Renal cortical epithelial cell (primary cell): ENCODE measurements at places on chromosomes 7 and 10.

DNA sequence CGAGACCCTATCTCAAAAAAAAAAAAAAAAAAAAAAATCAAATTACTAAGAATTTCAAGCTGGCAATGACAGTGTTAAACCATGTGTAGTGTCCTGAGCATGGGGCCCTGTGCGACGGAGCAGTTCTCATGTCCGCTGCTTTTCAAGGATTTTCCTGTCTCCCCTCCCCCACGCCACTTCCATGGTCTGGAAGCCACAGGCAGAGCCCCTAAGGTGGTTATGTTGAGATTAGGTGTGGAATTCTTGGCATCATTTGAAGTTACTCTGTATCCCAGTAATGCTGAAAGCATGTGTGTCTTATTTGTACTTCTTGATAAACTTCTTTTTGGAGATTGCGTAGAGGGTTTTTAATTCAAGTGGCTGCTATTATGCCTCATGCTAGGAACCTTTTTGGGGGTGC lies 65.2 kb downstream of the PFKFB3 start:
- DNase-seq: no peak

DNA sequence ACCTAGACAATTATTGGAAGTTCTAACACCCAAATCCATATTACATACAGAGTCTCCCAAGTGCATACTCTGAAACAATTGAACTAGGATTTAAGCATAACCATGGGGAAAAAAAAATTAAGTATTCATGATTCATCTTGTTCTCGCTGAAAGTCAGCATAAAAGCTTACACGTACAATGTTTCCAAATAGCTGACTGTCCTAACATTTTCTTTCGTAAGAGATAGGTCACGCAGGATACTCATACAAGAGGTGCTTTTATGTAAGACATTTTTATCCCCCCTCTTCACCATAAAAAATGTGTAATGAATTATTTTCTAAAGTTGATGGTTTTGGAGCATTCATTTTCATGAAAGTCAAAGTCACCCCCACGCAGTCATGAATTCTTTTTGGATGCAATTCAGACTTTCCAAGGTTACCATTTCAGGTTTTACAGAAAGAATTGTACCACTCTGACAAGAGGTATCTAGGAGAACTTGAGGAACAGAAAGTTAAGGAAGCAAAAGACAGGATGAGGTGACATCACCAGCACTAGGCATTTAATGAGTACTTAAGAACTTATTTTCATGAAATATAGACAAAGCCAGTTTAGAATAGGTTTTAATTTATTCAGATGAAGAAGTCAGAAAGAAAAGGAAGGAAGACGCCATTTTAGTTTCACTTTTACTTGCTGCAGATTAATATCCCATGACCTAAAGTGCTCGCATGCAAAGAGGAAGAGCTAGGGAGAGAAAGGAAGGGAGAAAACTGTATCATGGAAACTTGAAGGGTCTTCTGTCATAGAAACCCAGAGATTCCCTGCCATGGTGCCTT lies 55.8 kb downstream of the TMEM26 start:
- peak; percentile 58 for DNase-seq

DNA sequence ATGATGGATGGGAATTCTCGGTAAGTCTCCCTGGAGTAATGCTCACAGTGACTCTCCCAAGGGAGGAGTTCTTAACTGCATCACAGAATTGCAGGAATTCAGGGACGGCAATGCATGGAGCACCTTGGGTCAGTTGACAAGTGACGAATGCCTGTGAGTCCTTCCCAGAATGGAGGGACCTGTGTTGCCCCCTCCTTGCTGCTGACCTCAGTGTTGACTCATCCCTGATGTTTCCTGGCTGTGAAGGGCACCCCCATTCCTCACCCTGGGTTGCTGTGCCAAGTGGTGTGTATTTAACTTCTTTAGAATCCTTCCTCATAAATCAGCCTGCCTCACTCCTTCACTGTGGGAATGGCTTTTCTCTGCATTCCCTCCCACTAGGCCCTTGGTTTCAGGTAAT lies 98.9 kb downstream of the LRMDA start:
- peak; percentile 98 for DNase-seq

DNA sequence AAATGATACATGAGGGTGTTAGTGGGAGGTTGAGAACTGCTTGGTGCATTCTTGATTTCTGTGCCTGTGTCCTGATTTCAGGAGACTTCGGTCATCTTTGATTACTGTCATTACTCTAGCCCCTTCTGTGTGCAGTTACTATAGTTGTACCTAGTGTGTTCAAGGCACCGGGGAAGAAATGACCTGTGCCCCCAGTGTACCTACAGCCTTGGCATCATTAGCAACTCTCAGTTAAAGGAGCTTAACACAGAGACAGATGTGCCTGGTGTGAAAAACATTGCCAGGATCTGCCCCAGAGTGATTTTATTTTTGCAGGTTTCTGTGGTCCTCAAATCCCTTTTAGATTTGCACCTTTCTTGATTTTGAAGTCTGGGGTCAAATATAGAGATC lies 62.2 kb downstream of the ARID5B start:
- no peak for DNase-seq

GRCh38 chr10:124394583-124394982 lies 24.1 kb downstream of the OAT start:
- peak; percentile 59 for DNase-seq

- no peak for DNase-seq
Measured at GRCh38 chr10:67110286-67110685, 184.4 kb downstream of the LRRTM3 start.

GRCh38 chr7:114944745-114945625 lies 23.1 kb downstream of the MDFIC start:
- peak; percentile 43 for DNase-seq

GRCh38 chr7:23299770-23300300 lies 696 bp downstream of the MALSU1 start:
- peak; percentile 18 for DNase-seq

DNA sequence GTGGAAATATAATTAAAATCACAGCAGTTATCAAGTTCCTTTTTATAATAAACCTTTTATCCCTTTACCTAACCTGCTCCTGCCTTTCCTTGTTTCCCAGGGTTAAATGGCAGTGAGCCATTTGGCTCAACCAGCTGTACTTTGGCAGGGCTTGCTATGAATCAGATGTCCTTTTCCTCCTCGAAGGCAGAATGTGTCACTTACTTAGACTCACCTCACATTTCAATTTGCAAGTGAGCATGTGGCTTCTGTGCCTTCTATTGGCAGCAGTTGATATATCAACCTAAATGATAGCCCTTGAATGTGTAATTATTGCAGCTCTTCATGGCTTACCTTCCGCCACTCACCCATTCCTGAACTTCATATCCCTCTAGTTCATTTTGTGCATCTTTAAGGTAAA lies 301.7 kb downstream of the CSTF2T start:
- peak; percentile 90 for DNase-seq

DNA sequence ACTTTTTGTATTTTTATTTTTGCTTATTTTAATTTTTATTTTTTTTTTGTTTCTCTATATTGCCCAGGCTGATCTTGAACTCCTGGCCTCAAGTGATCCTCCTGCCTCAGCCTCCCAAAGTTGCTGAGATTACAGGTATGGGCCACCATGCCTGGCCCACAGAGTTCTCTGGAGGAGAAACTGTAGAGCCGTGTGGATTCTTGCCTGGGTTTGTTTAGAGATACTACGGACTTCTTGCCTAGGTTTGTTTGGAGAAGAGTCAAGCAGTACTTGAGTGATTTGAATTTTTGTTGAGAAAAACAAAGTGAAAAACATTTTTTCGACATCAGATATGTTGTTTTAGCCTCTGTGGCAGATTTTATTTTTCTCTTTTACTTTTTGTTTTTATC lies 99.0 kb downstream of the CAMK1D start:
- no peak for DNase-seq

- DNase-seq: peak; percentile 55
Measured at GRCh38 chr10:9243941-9244411, 1189.5 kb downstream of the GATA3 start.

- DNase-seq: no peak
Measured at GRCh38 chr10:7952266-7952665, 102.2 kb upstream of the GATA3 start.

GRCh38 chr10:34475274-34475646 lies 339.8 kb downstream of the PARD3 start:
- DNase-seq: no peak

- no peak for DNase-seq
Measured at GRCh38 chr10:88728107-88728763, 22.2 kb downstream of the LIPK start.

- DNase-seq: no peak
Measured at GRCh38 chr7:418636-419280, 100.9 kb downstream of the PDGFA start.

DNA sequence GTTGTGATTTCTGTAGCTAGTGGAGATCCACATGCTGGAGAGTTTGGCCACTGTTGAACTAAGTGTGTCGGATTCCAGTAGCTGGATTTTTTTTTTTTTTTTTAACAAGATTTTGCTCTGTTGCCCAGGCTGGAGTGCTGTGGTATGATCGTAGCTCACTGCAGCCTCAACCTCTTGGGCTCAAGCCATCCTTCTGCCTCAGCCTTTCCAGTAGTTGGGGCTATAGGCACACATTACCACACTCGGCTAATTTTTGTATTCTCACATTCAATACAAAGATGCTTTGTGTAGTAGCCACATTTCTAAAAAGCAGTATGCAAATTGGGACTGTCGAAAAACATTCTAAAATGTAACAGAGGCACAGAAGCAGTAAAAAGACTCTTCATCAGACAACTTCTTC lies 63.5 kb downstream of the RABGEF1 start:
- no peak for DNase-seq

GRCh38 chr10:34558093-34558583 lies 257.0 kb downstream of the PARD3 start:
- no peak for DNase-seq

DNA sequence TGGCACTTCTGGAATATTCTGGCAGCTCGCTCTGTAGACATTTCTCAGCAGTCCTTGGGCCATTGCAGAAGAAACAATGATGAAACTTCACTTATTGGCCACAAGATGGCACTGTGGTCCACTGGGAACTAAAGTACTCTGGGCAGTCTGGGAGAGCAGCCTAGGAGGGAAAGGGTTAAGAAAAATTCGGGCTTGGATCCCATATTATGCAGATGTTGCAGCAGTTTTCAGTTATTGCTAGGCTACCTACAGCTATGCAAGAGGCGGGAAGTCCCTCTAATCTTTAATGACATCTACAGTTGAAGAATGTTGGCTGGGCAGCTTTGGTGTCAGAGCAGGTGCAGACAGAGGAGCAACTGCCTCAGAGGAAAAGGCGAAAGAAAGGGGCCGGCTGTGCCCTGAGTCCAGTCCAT lies 201.7 kb upstream of the PRSS58 start:
- DNase-seq: peak; percentile 58

DNA sequence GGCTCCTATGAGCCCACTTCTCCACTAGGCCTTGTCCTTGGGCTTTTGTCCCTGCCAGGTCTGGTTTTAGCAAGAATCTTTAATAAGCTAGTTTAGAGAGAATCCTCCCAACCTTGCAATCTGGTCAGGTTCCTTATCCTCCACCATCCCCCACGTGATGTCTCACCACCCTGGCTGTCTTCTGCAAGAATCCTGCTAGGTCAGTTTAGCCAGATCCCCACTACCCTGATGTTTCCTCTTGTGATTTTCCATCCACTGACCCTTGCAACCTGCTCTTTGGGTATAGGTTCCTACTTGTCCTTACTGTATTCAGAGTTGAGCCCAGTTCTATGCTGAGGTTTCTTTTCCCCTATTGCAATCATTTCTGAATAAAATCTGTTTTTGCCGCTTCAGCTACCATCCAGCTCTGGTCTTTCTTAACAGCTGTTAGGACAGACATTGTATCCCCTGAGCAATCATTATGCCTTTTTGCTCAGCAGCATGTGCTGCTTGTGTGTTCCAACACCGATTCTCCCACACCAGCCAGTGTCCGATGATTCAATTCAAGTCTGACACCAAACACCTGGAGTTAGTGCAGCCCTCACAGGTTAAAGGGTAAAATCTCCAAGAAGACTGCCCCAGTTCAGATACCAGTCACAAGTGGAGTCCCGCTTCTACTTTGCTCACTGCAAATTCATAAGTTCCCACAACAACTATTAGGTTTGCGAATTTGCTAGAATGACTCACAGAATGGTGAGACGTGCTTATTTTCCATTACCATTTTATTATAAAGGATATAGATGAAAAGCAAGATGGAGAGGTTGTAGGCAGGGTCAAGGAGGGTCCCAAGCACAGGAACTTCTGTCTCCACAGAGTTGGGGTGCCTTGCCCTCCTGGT lies 62.2 kb upstream of the ADCY1 start:
- no peak for DNase-seq

DNA sequence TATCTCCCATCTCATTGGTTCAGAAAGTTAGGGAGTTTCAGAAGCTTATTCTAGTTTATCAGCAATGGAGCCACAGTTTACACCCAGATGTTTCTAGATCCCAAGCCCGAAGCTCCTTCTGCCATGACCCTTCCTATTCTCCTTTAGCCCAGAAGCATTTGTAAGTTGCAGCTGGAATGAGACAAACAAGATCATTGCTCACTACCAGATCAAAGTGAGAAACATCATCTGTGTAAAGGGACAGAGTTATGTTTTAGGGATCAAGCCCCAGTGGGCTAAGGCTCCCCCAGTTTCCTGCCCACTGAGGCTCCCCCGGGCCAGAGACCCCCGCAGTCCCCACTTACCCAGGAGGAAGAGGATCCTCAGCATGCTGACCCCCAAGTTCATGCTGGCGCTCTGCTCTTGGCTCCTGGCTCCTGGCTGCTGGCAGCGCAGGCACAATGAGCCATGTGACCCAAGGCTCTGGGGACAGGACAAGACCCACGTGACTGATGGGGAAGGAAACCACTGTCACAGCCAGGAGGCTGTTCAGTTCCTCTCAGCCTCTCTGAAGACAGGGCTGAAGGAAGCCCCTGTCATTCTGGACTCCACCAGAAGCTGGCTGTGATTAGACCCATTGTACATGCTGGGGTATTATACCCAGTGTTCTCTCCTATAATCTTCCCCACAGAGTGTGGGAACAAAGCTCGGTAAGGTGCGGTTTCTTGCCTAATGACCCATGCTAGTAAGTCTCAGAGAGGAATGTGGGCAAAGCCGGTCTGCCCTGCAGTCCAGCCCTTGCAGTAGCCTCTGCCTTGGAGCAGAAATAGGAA lies at the start of gene TMEM273:
Gene TMEM273, minus strand, starts transcription at position 442 of the 812 bp plus-strand sequence. Its CDS starts 55 bp downstream, at position 387.
- DNase-seq: peak; percentile 95

GRCh38 chr10:6918305-6918704 lies 338.2 kb upstream of the PRKCQ start:
- no peak for DNase-seq

DNA sequence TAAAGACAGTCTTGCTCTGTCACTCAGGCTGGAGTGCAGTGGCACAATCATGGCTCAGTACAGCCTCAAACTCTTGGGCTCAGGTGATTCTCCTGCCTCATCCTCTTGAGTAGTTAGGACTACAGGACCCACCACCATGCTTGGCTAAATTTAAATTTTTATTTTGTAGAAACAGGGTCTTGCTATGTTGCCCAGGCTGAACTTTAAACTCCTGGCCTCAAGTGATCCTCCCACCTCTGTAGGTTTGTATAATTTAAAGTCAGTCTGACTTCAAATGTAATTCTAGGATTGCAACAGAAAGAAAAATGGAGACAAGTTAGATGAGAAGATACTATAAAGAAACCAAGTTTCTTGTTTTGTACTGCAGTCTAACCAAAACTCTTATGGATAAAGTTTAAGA lies 11.5 kb downstream of the TMEM60 start:
- no peak for DNase-seq

DNA sequence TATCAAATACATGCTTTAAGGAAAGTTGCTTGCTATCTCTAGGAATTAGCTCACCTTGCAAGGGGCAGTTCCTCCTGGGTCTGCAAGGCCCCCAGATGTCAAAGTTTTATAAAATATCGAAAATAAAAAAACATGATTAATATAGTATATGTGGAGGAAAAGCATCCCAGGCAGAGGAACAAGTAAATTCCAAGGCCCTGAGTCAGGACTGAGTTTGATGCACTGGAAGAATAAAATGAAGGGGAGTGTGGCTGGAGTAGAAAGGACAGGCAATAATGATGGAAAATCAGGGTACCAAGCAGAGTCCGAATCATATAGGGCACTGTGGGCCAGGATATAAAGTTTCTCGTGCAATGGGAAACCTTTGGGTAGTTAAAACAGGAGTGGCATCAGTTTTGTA lies 112.4 kb upstream of the EEPD1 start:
- DNase-seq: no peak
